ENCODE measurements at places on chromosomes 7 and 10. TPM values are rescaled to one million over a fixed set of nuclear protein-coding genes. Genes with fewer than 3 reads are reported as not detected.

GRCh38 chr10:30705101-30705624, 75.6 kb upstream of the LYZL2 start:
- no peaks in the 10 kb centered on the region for H3K27me3 ChIP-seq
- no peak for DNase-seq
- no peaks in the 10 kb centered on the region for H3K36me3 ChIP-seq
- H3K27ac ChIP-seq: no peak overlapping the region
- H3K4me1 ChIP-seq: no peaks in the 10 kb centered on the region

DNA sequence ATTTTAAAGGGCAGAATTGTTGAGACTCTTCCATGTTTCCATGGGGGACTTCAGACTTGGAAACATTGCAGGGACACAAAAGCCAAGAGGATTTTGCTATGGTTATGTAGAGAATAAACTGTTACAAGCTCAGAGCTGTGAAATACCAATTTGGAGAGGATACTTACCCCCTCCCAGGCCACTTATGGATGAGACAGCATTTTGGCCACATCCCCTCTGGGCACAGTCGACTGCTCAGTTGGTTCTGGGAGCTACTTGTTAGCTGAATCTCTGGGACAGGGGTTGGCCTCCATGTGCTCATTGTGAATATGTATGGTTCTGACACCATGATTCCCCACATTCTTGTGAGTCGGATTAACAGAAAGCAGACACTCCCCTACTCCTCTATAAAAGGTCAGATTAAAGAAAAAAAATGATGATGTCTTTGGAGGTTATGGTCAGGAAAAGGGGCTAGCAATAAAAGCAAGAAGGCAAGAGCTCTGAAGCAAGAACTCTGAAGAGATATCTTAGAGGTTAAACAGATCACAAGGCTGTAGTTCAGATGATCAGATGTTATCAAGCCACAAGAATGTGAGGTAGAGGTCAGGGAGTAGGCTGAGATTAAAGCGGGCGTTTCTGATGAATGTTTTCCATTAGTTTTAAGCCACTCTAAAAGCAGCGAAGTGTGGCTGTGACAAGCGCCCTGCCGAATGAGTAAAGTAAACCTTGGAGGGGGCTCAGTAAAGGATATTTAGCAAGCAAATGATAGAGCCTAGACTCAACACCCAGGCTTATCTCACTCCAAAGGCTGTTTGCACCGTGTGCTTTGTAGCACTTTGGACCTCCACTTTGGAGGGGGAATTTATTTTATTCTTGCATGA, 17.2 kb downstream of the STAMBPL1 start:
- no peaks in the 10 kb centered on the region for H3K36me3 ChIP-seq
- H3K27me3 ChIP-seq: no peaks in the 10 kb centered on the region
- no peaks in the 10 kb centered on the region for H3K4me1 ChIP-seq
- H3K27ac ChIP-seq: no peak overlapping the region
- DNase-seq: no peak

GRCh38 chr7:2451171-2452073, 24.8 kb downstream of the GRIFIN start:
- no peaks in the 10 kb centered on the region for H3K36me3 ChIP-seq
- H3K4me1 ChIP-seq: no peaks in the 10 kb centered on the region
- H3K27ac ChIP-seq: no peak overlapping the region
- no peak overlapping the region for H3K4me3 ChIP-seq
- DNase-seq: peak; percentile 96

PNLIP gene
- total RNA-seq: 2.7 TPM

COL26A1 gene
- total RNA-seq: not detected

VGF gene
- total RNA-seq: not detected
